ENCODE measurements at places on chromosomes 7 and 10.

DNA sequence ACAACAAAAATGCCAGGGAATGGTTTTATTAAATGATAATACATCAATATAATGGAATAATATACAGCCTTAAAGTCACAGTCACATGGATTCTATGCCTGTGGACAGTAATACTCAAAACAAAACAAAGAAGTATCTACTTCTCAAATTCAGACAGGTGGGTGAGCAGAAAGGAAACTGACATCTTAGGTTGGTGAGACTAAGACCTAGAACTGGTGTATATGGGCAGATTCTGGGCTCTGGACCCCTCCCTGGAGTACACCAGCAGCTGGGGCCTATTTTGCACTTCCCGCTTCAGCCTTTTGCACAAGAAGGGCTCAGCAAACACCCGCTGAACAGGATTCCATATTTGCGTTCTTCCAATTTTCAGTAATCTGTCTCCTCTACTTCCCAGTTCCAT, 5.4 kb upstream of the FIS1 start:
- no peak for DNase-seq

GRCh38 chr7:29167721-29168120, 21.4 kb upstream of the CPVL start:
- no peak for DNase-seq

GRCh38 chr10:106980495-106981451, 183.7 kb downstream of the SORCS1 start:
- no peak for DNase-seq

DNA sequence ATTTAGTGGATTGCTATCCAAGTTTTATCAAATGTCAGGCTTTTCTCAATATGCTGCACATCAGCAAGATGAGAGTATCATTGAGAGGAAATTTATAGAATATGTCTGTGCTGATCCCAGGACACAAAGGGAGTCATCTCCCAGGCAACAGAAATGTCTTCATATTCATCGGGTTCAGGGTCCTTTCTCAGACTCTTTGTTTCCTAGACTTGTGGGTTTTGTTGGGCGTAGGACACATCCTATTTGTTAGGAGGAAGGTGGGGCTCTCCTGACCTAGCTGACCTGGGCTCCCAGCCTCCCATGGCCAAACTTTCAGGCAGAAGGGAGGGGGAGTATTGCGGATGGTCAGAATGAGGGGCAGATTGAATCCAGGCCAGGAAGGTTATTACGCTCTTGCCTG, 22.9 kb upstream of the NPS start:
- no peak for DNase-seq

GRCh38 chr7:134632937-134633540, 13.6 kb upstream of the BPGM start:
- peak; percentile 29 for DNase-seq

Data from T follicular helper cell (primary cell).